ENCODE measurements at places on chromosomes 13 and 19. TPM values are rescaled to one million over a fixed set of nuclear protein-coding genes. Genes with fewer than 3 reads are reported as not detected.
A peak's percentile ranks its signal among the peaks of the same experiment; 100 is the strongest.

DNA sequence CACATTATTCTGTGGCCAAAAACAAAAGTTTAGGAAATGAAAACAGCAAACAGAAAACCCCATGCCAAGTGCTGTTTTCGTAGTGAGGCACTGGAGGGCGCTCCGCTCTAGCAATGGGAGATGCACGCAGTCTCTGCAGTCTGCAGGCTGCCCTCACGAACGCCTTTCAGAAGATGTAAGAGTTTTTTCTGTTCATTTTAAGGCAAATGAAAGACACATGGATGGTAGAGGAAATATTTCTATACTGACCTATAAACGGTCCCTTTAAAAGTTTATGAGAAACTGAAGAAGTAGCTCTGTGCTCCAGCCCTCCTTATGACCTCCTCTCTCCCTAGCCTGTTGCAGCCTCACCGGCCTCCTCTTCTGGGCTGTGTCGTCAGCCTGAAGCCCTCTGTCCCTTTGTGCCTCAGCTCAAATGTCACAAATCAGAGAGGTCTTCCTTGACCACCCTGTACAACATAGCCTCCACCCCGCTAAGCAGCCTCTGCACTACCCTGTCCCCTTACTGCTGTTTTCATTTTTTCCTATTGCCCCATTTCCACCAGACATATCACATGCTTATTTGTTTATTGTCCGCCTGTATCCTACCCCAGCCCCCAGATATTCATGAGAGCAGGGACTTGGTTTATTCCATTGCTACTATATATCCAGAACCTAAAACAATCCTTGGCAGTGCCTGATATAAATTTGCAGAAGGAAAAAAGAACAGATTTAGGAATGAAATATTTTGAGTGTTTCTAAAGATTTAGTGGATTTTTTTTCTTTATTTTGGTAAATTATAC, 116.4 kb downstream of the TM9SF2 start:
- H3K4me1 ChIP-seq: no peaks in the 10 kb centered on the region
- no peak overlapping the region for H3K4me3 ChIP-seq
- H3K27ac ChIP-seq: no peak overlapping the region
- H3K27me3 ChIP-seq: peaks cover 4% of the 10 kb centered on the region
- no peaks in the 10 kb centered on the region for H3K36me3 ChIP-seq
- DNase-seq: no peak

GRCh38 chr19:10346509-10346908, 7.1 kb upstream of the ICAM3 start:
- H3K4me3 ChIP-seq: no peak overlapping the region
- H3K27ac ChIP-seq: no peak overlapping the region
- peak; percentile 18 for DNase-seq
- H3K4me1 ChIP-seq: peaks cover 5% of the 10 kb centered on the region
- H3K36me3 ChIP-seq: peaks cover 11% of the 10 kb centered on the region
- no peaks in the 10 kb centered on the region for H3K27me3 ChIP-seq

ERICH4 gene
- not detected for total RNA-seq

DNA sequence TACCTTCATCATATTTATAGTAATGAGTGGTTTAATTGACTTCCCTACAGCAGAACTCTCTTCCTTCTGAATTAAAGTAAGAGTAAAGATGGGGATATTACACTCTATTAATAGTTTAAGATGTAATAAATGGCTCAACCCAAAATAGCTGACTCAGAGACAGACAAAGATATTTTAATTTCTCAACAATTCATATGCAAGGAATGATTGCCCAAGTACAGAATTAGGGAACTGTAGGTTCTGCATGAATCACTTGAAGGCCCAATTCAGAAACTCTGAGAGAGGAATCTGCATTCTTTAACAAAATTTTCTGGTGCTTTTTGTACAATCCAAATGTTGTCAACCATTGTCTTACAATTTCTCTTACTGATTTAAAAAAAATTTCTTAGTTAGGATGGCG, 42.9 kb upstream of the PCDH9 start:
- H3K36me3 ChIP-seq: no peaks in the 10 kb centered on the region
- no peak overlapping the region for H3K27ac ChIP-seq
- no peaks in the 10 kb centered on the region for H3K27me3 ChIP-seq
- H3K4me3 ChIP-seq: no peak overlapping the region
- no peak for DNase-seq
- H3K4me1 ChIP-seq: peaks cover 7% of the 10 kb centered on the region

DNA sequence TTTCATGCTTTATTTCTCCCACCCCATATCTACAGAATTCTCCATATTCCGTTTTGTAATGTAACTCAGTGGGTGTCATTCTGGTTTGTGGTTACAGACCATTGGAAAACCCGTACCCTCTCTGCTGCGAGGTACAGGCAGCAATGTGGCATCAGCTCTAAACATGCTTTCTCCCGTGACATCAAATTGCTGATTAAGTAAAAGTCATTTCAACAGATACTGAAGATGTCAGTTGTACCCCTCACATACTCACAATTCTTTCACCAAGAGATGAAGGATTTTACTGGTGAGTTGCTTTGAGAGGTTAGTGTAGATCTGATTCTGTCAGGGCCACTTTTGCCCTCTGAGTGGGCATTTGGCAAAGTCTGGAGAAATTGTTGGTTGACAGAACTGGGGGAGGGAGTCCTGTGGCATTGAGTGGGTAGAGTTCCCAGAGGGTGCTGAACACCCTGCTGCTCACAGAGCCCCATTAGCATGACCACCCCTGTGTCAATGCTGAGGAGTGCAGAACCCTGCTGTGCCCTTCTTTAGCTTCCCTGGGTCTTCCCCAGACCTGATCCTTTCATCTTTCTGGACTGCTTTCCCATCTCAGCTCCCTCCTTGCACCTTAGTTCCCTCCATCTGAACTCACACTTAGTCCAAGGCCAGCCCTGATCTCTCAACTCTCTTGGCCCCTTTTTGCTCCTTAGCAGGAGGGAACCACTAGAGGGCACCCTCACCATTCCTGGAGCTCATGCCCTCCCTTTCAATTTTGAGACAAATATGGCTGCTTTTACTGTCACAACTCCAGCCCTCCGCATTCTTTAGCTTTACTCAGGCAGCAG, 39.9 kb upstream of the CEACAM8 start:
- no peak overlapping the region for H3K4me3 ChIP-seq
- no peaks in the 10 kb centered on the region for H3K36me3 ChIP-seq
- peaks cover 14% of the 10 kb centered on the region for H3K27me3 ChIP-seq
- no peaks in the 10 kb centered on the region for H3K4me1 ChIP-seq
- no peak overlapping the region for H3K27ac ChIP-seq
- peak; percentile 87 for DNase-seq

SPACA4 gene
- not detected for total RNA-seq

- peaks cover 25% of the 10 kb centered on the region for H3K36me3 ChIP-seq
- H3K27me3 ChIP-seq: no peaks in the 10 kb centered on the region
- H3K4me3 ChIP-seq: no peak overlapping the region
- no peak overlapping the region for H3K27ac ChIP-seq
These were observed 45.5 kb downstream of the COL4A1 start for GRCh38 chr13:110261166-110262081.

NPAS1 gene
- total RNA-seq: 0.72 TPM

DNA sequence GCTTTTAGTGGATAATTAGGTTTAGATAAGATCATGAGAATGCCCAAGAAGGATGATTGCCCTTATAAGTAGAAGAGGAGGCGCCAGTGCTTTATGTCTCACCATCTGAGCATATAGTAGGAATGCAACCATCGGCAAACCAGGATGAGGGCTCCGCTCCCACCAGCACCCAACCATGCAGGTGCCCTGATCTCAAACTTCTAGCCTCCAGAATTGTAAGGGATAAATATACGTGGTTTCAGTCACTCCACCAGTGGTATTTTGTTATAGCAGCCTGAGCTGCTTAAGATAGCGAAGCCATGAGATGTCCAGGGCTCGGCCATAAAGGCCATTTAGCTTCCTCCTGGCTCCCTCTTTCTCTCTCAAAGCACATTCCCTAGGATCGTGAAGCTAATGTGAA, 413.9 kb downstream of the MZT1 start:
- H3K27ac ChIP-seq: no peak overlapping the region
- no peaks in the 10 kb centered on the region for H3K36me3 ChIP-seq
- DNase-seq: no peak
- H3K27me3 ChIP-seq: no peaks in the 10 kb centered on the region

- peak overlapping the region; percentile 68 for H3K4me3 ChIP-seq
- no peaks in the 10 kb centered on the region for H3K27me3 ChIP-seq
- H3K4me1 ChIP-seq: peaks cover 5% of the 10 kb centered on the region
These were observed 16.0 kb upstream of the COLGALT1 start for GRCh38 chr19:17539238-17540117.

DNA sequence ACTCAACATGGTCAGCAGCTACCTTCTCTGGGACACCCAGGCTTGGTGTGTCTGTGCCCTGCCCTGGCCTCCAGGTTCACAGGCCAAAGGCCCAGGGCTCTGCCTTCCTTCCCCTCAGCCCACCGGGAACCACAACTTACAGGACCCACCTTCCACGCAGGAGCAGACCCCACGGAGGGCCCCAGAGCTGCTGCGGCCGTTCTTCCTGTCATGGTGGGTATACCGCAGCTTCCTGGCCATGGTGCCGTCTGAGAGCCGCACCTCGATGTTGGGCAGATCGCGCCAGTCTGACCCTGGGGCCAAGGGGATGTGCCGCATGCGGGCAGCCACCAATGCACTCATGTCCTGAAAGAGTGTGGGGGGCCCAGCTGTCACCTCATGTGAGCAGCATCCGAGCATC, 17.2 kb upstream of the EIF3G start:
- DNase-seq: no peak
- no peak overlapping the region for H3K4me3 ChIP-seq
- peaks cover 78% of the 10 kb centered on the region for H3K36me3 ChIP-seq

DNA sequence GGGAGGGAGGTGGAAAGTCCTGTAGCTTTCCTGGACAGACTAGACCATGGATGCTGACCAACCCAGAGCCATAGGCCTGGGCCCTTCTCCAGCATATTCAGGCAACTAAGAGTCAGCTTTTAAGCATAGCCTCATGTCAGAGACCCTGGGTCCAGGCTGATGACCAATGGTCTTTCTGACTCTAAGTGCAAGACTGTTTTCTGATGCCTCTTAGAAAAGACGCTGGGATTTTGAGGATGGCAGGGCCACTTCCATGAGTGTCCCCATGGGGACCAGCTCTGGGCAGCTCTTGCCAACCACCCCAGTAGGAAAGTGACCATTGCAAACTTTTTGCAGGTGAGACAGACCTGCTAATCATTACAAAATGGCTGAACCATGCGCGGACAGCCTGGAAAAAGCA, 135.6 kb upstream of the KL start:
- no peak overlapping the region for H3K4me3 ChIP-seq
- no peak overlapping the region for H3K27ac ChIP-seq
- DNase-seq: no peak
- peaks cover 12% of the 10 kb centered on the region for H3K4me1 ChIP-seq

DNA sequence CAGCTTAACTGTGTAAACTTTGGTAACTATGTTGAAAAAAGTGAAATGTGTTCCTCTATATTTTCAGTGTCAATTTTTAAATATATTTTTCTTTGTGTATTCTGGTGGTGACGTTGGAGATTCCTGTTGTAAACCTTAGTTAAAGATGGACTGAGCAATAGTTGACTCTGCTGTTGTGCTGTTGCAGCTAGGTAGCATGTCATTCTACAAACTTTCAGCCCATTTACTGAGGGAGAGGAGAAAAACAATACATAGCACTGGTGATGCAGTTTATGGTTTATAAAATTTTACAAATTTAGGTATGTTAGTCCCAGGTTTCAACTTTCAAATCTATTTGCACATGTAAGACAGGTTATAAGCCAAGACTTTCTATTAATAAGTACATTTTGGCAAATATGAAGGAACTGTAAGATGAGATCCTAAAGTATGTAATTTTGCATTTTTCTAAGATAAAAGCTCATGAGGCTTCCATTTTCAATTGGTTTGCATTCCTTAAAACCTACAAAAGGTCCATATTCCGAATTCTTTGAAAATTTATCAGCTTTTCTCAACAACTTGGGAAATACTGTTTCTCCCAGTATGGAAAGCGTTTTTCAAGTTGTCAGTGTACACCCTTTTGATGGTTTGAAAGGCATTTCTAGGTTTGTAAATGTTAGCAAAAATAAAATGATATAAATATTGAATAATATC, 1.5 kb downstream of the NDFIP2 start:
- H3K4me3 ChIP-seq: peak overlapping the region; percentile 81
- peaks cover 44% of the 10 kb centered on the region for H3K4me1 ChIP-seq
- H3K27ac ChIP-seq: peak overlapping the region; percentile 92
- peaks cover 5% of the 10 kb centered on the region for H3K27me3 ChIP-seq
- DNase-seq: no peak

GRCh38 chr19:10112895-10113591, 1.6 kb downstream of the P2RY11 start:
- H3K4me3 ChIP-seq: no peak overlapping the region
- H3K27me3 ChIP-seq: no peaks in the 10 kb centered on the region
- peaks cover 69% of the 10 kb centered on the region for H3K36me3 ChIP-seq
- H3K27ac ChIP-seq: no peak overlapping the region

DNA sequence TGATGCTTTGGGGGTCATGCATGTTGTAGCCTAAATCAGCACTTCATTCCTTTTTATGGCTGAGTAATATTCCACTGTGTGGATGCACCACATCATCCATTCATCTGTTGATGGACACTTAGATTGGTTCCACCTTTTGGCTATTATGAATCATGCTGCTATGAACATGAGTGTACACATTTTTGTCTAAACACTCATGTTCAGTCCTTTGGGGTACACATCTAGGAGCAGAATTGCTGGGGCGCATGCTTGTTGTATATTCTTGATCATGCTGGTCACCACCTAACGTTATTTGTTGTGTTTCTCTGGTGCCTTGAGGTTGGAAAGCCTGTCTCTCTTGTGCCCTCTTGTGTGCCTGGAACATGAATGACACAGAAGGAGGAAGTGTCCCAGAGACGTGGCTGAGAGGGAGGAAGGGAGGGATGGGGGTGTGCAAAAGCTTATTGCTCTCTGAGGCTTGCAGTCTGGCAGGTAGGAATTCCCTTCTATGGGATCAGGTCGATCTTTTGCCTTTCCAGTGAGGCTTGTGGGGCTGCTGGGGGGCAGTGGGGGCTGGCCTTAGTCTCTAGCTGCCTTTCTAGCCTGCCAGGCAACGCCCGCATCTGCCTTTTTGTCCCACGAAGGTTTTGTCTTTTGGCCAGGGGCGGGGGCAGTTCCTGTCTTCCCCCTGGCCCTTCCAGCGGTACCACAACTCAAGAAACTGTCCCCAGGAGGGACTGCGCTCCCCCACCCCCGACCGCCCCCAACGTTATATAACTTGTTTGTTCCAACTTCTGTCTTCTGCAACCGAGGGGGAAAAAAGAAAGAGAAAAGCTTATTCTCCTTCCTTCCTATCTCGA, 7.6 kb downstream of the KLHL26 start:
- DNase-seq: peak; percentile 75
- H3K27ac ChIP-seq: peak overlapping the region; percentile 37
- peaks cover 20% of the 10 kb centered on the region for H3K4me1 ChIP-seq
- H3K4me3 ChIP-seq: peak overlapping the region; percentile 42
- H3K36me3 ChIP-seq: peaks cover 7% of the 10 kb centered on the region
- no peaks in the 10 kb centered on the region for H3K27me3 ChIP-seq

RSPH6A gene
- under 0.01 TPM for total RNA-seq

- peak overlapping the region; percentile 26 for H3K27ac ChIP-seq
- no peaks in the 10 kb centered on the region for H3K36me3 ChIP-seq
- peak overlapping the region; percentile 34 for H3K4me3 ChIP-seq
These were observed 51.6 kb upstream of the UBL3 start for GRCh38 chr13:29901710-29902631.

PIK3R2 gene
- 25.7 TPM for total RNA-seq

GRCh38 chr19:14400951-14401431, 18.1 kb downstream of the DDX39A start:
- DNase-seq: peak; percentile 93
- peak overlapping the region; percentile 58 for H3K27ac ChIP-seq
- H3K4me3 ChIP-seq: no peak overlapping the region
- H3K27me3 ChIP-seq: no peaks in the 10 kb centered on the region
- peaks cover 6% of the 10 kb centered on the region for H3K4me1 ChIP-seq
- peaks cover 55% of the 10 kb centered on the region for H3K36me3 ChIP-seq

- H3K27me3 ChIP-seq: no peaks in the 10 kb centered on the region
- no peak overlapping the region for H3K27ac ChIP-seq
- DNase-seq: no peak
- H3K4me1 ChIP-seq: no peaks in the 10 kb centered on the region
These were observed 9.3 kb downstream of the SLC7A10 start for GRCh38 chr19:33216198-33216830.

Measured in osteoblast (primary cell).